ENCODE measurements at places on chromosomes 4 and X. TPM values are rescaled to one million over a fixed set of nuclear protein-coding genes. Genes with fewer than 3 reads are reported as not detected.

Gene PDLIM3
- 41.6 TPM for total RNA-seq

Gene ZNF595
- 80.7 TPM for total RNA-seq

Gene STPG2
- total RNA-seq: 2.7 TPM

Gene USP26
- 1.9 TPM for total RNA-seq

Gene PNCK
- 51.5 TPM for total RNA-seq

Gene ATP8A1
- 18.8 TPM for total RNA-seq

Gene EXOC1
- total RNA-seq: 40.4 TPM

Gene TRIML1
- total RNA-seq: 5.7 TPM

Gene CXCL5
- total RNA-seq: 0.37 TPM

Gene MFAP3L
- 41.4 TPM for total RNA-seq

Gene SHISA3
- total RNA-seq: not detected

Gene TRIM75
- total RNA-seq: 0.24 TPM

Gene CSAG1
- 0.50 TPM for total RNA-seq

Gene ZMAT1
- 17.7 TPM for total RNA-seq

Gene MAGED4
- total RNA-seq: 20.3 TPM

Gene USP9X
- 161 TPM for total RNA-seq

Gene FMR1
- 49.9 TPM for total RNA-seq

Gene POLN
- total RNA-seq: 22.9 TPM

Gene PAGE5
- total RNA-seq: 20.3 TPM

Gene SH3D19
- total RNA-seq: 49.9 TPM

Gene RPS6KA6
- total RNA-seq: 3.8 TPM

Gene SPANXA2
- 27.2 TPM for total RNA-seq

Gene HTR2C
- total RNA-seq: 0.12 TPM

Gene FAM149A
- 11.3 TPM for total RNA-seq

Gene TMPRSS11A
- not detected for total RNA-seq

Gene CTAG2
- total RNA-seq: 27.6 TPM

Gene KLHL34
- 0.47 TPM for total RNA-seq

Gene MAGEB2
- total RNA-seq: 53.5 TPM

Gene GLOD5
- total RNA-seq: not detected

Gene MAMLD1
- 70.6 TPM for total RNA-seq

Gene GRIA2
- 4.1 TPM for total RNA-seq

Gene FATE1
- total RNA-seq: 1,316 TPM

Gene FGD1
- total RNA-seq: 6.0 TPM

Gene GPRASP1
- total RNA-seq: 7.5 TPM

Gene SPANXA1
- 8.3 TPM for total RNA-seq

Gene GLRB
- 4.4 TPM for total RNA-seq

Gene FAM53A
- total RNA-seq: 41.3 TPM

Gene TXK
- total RNA-seq: 3.6 TPM

Gene ARAP2
- 81.1 TPM for total RNA-seq

Gene C4orf50
- 2.7 TPM for total RNA-seq

Gene ADH5
- total RNA-seq: 122 TPM

Gene AFP
- not detected for total RNA-seq

Gene UBL4A
- 18.9 TPM for total RNA-seq

Gene ODAM
- total RNA-seq: not detected

All from testis (tissue), 5 donors.